Activated B cell treated with CpG ODN at 0.5 μM for 24 hours (primary cell): ENCODE measurements at places on chromosomes 12 and 14.

DNA sequence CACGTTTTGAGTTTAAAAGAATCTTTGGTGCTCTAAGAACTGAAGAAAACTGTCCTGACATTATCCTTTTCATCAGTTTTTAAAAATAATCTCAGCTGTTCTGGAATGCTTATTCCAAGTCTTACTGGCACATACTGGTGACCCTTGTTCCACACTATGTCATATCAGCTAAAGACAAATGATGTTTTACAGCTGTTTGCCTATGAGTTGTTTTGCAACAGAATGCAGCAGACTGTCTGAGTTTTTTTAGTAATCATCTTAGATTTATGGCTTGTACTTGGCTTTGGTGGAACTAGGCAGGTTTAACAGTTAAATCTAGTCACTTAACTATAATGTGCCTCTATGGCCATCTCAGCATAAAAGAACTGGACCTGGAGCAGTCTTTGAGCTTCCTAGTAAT is 91.6 kb upstream of the GRIN2B start:
- no peak for DNase-seq

DNA sequence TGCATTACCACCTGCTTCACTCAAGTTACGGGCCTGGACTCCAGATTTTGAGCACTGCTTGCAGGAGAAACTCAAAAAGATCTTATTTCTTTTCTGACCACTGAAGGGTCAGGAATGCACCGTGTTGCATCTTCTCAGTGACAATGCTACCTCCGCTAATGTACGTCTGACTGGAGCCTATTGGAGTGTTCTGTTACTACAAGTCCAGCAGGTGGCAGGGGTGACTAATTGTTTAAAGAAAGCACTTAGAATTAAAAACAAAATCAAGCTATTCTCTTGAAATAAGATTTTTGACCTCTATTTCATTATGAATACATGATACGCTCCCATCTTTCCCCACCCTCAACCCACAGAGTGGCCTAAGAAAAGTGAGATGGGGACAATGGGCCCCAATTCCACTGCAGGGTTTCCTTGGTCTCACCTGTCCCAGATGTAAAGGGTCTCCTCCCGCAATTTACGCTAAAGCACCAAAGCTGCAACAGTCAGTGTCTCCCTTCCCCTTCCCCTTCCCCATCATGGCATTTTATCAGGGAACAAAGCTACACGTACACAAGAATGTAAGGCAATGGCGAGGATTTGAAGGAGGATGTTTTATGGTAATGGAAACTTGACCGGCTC is 2.2 kb downstream of the TBPL2 start:
- no peak for DNase-seq

- no peak for DNase-seq
These were observed 40.7 kb upstream of the RIN3 start for GRCh38 chr14:92472860-92473259.

GRCh38 chr12:49092086-49092815 is 2.4 kb downstream of the DHH start:
- peak; percentile 53 for DNase-seq

DNA sequence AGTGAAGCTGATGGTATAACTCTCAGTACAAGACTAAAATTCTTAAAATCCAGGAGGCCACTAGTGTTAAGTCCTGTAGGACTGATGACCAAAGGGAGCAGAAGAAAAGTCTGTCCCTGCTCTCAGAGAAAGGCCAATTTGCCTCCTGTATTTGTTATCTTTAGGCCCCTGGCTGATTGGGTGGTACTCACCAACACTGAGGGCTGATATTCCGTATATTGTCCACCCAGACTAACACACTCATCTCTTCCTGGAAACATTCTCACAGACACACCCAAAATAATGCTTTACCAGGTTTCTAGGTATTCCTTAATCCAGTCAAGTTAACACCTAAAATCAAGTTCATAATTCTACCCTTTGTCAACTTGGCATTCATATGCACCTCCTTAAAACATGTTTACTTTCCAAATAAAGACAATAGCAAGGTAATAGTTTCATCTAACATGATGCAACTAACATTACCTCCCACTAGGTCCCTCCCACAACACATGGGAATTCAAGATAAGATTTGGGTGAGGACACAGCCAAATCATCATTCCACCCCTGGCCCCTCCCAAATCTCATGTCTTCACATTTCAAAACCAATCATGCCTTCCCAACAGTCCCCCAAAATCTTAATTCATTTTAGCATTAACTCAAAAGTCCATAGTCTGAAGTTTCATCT is 84.3 kb downstream of the EGLN3 start:
- DNase-seq, result no peak

DNA sequence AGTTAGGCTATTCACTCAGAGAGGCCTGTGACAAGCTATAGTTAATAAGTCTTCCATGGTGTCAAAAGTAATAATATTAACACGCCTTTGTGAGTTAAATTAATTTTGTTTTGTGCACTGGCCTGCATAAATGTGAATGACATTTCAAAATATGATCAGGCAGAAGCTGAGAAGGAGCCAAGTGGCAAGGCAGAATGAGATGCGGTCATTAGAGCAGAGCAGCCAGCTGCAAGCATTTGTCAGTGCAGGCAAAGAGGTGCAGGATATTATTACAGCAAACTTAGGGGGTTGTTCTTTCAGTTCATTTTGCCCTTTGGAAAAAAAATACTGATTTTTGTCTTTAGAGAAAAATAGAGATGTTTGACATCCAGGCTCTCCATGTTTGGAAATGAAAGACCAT is 364.5 kb downstream of the PAWR start:
- DNase-seq, result no peak

DNA sequence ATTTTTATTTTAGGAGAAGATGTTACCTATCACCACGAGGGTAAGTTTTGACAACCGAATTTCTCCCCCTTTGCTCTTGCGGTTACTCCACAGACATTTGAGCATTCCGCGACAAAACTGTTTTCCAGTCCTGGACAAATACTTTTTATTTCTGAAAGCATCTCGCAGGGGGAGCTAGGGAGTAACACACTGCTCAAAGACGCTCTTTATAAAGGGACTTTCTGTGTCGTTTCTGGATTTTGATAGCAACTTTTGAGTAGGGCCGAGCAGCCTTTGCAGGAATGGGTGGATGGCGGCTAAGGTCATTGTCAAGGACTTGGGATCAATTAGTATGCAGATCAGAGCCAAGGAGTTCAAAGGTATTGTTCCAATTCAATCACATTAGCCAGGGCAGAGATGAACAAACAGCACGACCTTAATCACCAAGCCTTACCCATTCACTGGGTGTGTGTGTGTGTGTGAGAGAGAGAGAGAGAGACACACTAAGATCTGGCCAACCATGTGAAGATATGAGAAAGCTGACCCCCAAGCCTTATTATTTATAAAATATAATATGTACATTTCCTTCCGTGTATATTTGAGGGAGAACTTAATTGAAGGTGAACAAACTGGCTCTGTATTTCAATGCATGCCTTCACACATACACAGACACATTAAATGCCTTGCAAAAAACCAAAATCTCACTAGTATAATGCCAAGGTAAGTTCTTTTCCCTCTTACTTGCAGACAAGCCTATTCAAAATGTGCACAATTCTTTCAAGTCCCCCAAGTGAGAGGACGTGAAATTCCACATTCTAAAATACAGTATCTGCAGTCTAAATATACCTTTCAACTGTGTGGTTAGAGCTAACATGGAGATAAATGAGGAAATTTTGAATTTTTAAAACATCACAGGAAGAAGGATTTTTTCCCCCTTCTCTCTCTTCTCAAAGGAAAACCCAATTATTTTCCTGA is 613.8 kb downstream of the VRK1 start:
- no peak for DNase-seq

- no peak for DNase-seq
These were observed 4.4 kb upstream of the ANAPC5 start for GRCh38 chr12:121356657-121357056.

GRCh38 chr14:51507906-51508511 is 143.7 kb upstream of the FRMD6 start:
- DNase-seq, result no peak

DNA sequence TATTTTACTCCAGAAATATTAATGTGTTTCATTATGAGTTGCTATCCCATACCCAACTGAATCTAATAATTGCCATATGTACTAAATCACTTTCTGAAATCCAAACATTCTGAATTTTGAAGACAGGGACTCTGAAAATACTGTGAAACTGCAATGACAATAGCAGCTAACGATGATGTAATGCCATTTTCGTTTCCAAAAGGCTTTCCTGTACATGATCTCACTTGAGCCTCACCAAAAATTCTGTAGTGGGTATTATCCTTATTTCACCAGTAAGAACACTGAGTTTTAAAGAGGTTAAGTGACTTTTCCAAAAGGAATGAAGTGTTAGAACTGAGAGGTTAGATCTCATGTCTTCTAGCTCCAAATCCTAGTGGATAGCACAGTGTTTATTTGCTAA is 133.3 kb downstream of the FLRT2 start:
- DNase-seq, result no peak

GRCh38 chr14:96118391-96118790 is 79.2 kb downstream of the C14orf132 start:
- DNase-seq, result no peak

- DNase-seq, result no peak
These were observed 209.7 kb downstream of the SLC41A2 start for GRCh38 chr12:104748356-104748755.

DNA sequence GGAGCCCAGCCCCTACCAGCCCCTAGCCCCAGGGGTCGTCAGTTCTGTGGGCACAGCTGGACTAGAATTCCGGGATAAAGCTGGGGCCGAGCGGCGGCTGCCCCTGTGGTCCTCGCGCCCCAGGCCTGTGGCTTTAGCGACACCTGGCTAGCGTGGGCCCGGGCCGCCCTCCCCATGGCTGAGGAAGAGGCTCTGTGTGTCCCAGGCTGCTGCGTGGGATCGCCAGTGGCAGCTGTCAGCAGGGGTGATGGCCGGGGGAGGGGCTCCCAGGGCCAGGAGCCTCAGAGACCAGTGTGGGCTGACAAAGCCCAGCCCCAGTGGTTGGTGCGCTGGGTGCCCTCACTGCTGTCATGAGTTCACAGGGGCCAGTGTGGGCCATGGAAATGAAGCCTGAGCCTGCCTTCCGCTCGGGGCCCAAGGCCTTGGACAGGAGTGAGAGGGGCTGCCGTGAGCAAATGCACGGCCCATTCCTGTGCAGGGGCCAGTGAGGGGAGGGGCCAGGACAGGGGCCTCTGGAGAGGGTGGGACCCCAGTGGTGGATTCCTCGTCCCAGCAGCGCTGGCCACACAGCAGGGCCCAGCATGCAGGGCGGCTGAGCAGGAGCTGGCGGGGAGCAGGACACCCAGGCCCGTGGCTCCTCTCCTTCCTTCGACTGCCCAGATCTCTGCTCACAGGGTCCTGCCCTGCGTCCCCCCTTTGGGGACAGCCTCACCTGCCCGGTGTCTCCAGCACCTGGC is 11.4 kb downstream of the FBRSL1 start:
- no peak for DNase-seq

- DNase-seq, result no peak
These were observed 7.3 kb downstream of the TESC start for GRCh38 chr12:117091758-117092510.

DNA sequence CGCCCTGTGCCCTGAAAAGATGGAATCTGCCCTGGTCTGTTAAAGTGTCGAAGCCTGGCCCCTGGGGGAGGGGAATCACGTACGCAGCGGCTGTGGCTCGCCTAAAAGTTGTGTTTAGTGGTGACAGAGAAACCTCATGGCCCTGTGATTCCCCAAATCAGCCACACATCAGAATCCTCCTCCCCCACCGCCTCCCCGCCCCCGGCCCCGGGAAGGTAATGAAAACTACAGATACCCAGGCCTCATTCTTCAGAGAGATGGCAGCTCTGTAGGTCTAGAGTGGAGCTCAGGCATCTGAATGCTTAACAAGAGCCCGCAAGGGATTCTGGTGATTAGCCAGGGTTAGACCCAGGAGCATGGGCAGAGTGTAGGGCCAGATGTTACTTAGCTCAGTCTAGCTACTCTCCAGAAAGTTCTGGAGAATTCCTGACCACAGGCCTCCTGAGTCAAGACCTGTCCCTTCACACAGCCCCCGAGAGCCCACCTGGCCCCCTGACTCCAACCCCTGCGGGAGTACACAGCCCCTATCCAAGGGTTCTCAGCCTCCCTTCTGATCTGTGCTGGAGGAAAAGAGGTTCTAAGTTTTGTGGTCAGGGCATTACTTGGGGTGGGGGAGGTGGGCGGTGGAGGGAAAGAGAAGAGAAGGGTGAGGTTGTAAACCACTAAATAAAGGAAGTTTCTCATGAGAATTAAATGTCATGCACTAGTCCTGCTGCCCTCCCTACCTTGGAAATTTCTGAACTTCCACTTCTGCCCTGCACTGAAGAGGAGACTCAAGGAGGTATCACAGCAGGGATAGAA is 114.8 kb downstream of the PLXNC1 start:
- DNase-seq, result peak; percentile 30

DNA sequence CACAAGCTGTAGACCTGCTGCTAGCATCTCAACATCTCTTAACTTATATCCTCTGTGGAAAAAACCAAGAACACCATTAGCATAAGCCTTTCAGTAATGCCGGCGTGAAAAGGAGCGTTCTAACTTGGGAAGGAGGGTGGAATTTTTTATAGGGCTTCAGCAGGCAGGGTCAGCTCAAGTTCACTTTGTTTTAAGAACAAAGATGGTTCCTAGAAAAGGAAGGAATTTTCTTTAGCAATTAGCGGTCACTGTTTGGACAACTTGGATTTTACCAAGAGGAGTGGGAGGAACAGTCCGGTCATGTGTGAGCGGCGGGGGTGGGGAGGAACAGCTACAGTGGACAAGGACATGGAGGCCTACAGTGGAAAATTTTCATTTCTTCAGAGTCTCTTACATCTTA is 35.9 kb downstream of the BBS10 start:
- no peak for DNase-seq

GRCh38 chr12:119005913-119006312 is 24.6 kb downstream of the SRRM4 start:
- DNase-seq, result no peak

GRCh38 chr14:64935508-64935907 is 7.0 kb downstream of the GPX2 start:
- DNase-seq, result no peak

GRCh38 chr12:98485792-98486340 is 29.5 kb upstream of the TMPO start:
- no peak for DNase-seq

DNA sequence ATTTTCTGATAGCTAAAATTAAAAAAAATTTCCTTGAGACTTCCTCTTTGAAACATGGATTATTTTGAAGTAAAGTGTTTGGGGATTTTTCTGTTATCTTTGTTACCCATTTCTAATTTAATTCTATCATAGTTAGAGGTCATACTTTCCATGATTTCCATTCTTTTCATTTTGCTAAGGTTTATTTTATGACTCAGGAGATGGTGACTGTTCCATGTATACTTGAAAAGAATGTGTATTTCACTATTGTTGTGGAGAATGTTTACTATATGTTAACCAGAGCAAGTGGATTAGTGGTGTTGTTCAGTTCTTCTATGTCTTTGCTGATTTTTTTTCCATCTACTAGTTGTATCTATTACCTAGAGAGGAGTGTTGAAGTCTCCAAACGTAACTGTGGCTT is 250.5 kb upstream of the PELI2 start:
- DNase-seq, result no peak

DNA sequence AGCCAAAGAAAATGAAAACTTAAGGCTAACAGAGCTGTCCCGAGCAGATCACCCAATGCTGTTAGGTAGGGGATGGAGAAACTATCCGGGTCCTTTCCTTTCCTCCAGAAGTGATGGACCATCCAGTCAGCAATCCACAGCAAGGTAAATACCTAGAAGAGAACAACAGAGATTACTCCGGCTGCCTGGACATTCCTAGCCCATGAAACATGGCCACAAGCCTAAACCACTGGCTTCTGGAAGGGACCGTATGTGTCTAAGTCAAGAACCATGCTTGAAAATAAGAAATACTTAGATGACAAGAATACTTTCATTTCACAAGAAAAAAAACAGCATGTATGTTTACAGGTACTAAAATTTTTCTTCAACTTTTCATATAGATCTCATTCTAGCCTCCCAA is 152.9 kb downstream of the SLC41A2 start:
- no peak for DNase-seq

GRCh38 chr12:132238488-132238854 is 90.9 kb downstream of the GALNT9 start:
- DNase-seq, result no peak
